ENCODE measurements at places on chromosomes 1 and 21. TPM values are rescaled to one million over a fixed set of nuclear protein-coding genes. Genes with fewer than 3 reads are reported as not detected.

DNA sequence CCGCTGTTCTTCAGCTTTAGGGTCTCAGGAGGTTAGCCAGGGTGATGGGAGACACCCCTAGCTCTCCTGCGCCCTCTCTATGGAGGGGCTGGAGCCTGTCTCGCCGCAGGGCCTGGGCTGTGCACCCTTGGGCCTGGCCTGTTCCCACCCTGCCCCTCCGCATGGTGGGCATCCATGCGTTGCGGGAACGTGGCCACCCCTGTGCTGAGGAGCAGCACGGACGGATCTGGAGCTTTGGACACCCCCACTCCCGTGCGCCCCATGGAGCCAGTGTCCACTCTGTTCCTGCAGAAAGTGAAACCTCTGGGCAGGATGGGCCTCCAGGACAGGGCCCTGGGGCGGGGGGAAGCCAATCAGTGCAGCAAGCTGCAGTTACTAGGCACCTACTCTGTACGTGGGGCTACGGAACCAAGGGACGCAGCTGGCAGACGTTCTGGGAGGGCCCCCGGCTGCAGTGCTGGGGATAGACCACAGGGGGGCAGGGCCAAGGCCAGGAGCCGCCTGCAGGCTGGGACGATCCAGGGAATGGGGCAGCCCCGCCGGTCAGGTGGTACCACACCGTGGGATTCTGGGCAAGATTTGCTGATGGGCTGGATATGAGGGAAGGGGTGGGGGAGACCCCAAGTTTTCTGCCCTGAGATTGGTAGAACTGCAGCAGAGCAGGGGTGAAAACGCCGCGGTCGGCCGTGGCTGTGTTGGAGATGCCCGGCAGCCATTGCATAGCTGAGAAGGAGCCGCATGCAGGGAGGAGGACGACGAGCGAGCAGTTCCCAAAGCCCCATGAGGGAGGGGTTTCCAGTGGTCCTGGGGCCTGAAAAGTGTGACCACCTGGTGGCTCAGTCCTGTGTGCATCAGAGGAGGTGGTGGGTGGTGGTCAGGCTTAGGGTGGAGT is 43.3 kb downstream of the TP73 start:
- H3K4me3 ChIP-seq, result no peak overlapping the region
- peak; percentile 52 for DNase-seq
- peaks cover 5% of the 10 kb centered on the region for H3K4me1 ChIP-seq
- H3K36me3 ChIP-seq, result no peaks in the 10 kb centered on the region

GRCh38 chr1:93616996-93617669 is 64.5 kb downstream of the BCAR3 start:
- DNase-seq, result no peak
- H3K36me3 ChIP-seq, result no peaks in the 10 kb centered on the region
- peak overlapping the region; percentile 72 for H3K27ac ChIP-seq

- no peaks in the 10 kb centered on the region for H3K36me3 ChIP-seq
- H3K4me1 ChIP-seq, result no peaks in the 10 kb centered on the region
- H3K4me3 ChIP-seq, result no peak overlapping the region
- DNase-seq, result no peak
- no peaks in the 10 kb centered on the region for H3K27me3 ChIP-seq
Observed at GRCh38 chr1:61569303-61569621, 155.7 kb downstream of the TM2D1 start.

DNA sequence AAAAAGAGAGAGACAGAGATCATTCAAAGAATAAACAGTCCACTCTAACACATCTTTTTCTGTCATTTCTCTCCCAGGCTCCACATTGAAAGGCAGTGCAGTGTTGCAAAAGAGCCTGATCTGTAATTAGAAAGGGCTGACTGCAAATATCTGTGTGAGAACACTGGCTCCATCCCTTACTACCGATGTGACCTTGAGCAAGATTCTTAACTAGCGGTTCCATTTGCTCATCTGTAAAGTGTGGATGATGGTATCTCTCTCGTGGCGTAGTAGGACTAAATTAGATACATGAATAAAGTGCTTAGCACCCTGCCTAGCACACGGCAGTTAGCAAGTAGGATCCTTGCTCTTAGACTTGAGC is 26.9 kb upstream of the SLC44A3 start:
- no peak overlapping the region for H3K4me3 ChIP-seq
- H3K4me1 ChIP-seq, result peaks cover 10% of the 10 kb centered on the region
- no peak for DNase-seq
- no peaks in the 10 kb centered on the region for H3K36me3 ChIP-seq
- peak overlapping the region; percentile 73 for H3K27ac ChIP-seq
- no peaks in the 10 kb centered on the region for H3K27me3 ChIP-seq

- no peaks in the 10 kb centered on the region for H3K4me1 ChIP-seq
- H3K36me3 ChIP-seq, result no peaks in the 10 kb centered on the region
- no peak overlapping the region for H3K4me3 ChIP-seq
Observed at GRCh38 chr1:100614570-100614969, 76.6 kb downstream of the GPR88 start.

- no peak for DNase-seq
Observed at GRCh38 chr1:70017770-70018169, 187.6 kb downstream of the LRRC40 start.

- DNase-seq, result no peak
- H3K27ac ChIP-seq, result no peak overlapping the region
- no peak overlapping the region for H3K4me3 ChIP-seq
- H3K27me3 ChIP-seq, result no peaks in the 10 kb centered on the region
- no peaks in the 10 kb centered on the region for H3K36me3 ChIP-seq
Observed at GRCh38 chr1:30770150-30770549, 12.6 kb upstream of the LAPTM5 start.

VWA1 gene
- 14.4 TPM for total RNA-seq

GBP3 gene
- 19.5 TPM for total RNA-seq
